ENCODE measurements at places on chromosomes 11 and 22.

- DNase-seq, result no peak
Measured at GRCh38 chr11:294780-295179, 4.5 kb downstream of the IFITM5 start.

DNA sequence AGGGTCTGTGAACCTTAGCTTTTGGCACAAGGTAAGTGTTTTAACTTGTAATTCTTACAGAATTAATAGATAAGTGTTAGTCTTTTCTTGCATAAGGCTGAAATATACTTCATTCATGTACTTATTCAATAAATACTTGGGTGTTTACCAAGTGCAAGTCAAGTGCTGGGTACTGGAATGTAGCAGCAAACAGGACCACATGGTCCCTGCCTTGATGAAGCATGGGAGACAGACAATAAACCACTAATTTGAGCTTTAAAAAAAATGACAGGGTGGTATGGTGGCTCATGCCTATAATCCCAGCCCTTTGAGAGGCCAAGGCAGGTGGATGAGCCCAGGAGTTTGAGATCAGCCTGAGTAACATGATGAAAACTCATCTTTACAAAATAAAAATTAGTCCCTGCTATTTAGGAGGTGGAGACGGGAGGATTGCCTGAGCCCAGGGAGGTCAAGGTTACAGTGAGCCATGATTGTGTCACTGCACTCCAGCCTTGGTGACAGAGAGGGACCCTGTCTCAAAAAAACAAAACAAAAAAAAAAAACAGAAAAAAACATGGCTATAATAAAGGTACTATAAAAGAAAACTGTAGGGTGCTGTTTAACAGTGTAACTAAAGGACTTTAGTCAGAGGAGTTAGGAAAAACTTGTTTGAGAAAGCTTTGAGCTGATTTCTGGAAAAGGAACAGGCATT, 11.1 kb downstream of the CCDC83 start:
- DNase-seq, result no peak

GRCh38 chr11:35917676-35918075, 26.2 kb upstream of the LDLRAD3 start:
- no peak for DNase-seq

DNA sequence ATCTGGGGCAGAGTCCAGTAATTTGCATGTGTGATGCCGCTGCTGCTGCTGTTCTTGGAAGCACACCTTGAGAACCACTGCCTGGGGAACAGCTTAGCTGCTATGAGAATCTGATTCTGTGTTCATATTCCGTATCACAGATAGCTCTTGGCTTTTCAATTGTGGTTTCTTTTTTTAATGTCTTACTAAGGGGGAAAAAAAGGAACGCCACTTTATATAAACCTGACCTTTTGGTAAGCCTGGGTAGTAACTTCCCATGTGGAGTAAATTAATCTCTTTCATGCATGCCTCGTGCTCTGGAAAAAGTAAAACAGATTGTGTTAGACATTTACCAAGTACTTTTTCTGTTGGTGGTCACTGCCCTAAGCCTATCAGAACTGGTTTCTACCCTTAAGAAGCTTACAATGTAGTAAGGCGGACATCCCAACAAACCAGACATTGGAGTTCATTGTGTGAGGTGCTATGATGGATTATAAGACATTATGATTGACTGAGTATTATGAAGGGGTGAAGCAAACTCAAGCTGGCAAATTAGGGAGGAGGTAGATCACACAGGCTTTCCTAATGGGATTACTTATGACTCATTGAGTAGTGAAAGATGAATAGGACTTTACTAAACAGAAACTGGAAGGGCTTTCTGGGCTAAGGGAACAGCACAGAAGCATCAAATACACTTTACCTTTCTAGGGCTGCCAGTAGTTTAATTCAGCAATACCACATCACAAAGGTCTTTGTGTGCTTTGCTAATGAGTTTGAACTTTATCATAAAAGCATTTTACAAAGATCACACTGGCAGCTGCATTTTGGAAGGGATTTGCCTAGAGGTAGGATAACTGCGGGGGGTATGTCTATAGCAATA, 64.7 kb downstream of the MAML2 start:
- no peak for DNase-seq
